ENCODE measurements at places on chromosomes 16 and 17.
A peak's percentile ranks its signal among the peaks of the same experiment; 100 is the strongest.

DNA sequence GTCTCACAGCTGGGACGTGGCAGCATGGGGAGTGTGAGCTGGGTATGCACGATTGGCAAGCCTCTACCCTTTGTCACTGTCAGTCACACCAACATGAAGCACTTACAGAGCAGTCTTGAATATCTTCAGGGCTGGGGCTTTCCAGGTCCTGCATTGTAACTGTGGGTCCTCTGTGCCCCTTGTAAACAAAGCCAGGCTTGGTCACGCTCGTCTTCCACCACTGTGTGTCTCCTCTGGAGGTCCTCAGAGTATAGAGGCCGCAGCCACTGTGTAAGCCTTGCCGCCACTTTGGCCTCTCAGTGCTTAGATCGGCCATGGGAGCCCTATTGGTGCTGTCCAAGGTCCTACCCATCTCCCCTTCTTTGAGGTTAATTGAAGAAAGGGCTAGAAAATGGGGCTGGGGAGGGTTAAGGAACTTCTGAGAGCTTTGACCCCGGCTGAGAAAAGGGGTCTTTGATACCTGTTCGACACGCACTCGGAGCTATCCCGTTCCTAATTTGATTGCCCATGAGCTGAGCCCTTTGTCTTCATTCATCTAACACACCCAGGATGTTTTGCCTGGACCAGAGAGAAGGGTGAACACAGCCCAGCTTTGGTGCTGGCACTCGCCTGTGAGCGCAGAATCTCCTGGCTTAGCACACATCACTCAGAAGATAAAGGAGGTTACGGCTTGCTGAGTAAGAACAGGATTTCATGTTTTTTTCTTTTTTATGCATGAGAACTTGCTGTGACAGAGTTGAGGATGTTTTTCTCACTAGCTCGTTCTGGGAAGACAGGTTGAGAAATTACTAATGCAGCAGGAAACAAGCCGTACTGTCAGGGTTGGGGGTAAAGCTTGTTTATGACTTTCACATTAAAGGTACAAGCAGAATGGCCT is 267.9 kb downstream of the CPPED1 start:
- no peak for DNase-seq

DNA sequence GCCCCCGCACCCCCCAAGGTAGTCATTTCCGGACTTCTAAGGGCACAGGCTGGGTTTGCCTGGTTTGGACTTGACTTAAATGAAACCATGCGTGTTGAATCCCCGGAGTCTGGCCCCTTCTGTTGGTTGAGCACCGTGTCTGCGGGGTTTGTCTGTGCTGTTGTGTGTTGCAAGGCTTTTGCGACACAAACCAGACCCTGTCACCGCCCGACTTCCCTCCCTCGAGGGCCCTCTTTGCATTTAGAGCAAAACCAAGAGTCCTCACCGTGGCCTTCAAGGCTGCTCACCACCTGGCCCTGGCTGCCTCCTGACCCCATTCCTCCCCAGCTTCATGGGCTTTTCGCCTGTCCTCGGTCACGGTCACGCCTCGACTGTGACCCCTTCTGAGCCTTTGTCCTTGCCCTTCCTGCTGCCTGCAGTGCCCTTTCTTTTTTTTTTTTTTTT is 7.4 kb downstream of the CRISPLD2 start:
- peak; percentile 85 for DNase-seq

GRCh38 chr17:75697651-75698291 is 23.5 kb upstream of the ITGB4 start:
- DNase-seq: no peak

DNA sequence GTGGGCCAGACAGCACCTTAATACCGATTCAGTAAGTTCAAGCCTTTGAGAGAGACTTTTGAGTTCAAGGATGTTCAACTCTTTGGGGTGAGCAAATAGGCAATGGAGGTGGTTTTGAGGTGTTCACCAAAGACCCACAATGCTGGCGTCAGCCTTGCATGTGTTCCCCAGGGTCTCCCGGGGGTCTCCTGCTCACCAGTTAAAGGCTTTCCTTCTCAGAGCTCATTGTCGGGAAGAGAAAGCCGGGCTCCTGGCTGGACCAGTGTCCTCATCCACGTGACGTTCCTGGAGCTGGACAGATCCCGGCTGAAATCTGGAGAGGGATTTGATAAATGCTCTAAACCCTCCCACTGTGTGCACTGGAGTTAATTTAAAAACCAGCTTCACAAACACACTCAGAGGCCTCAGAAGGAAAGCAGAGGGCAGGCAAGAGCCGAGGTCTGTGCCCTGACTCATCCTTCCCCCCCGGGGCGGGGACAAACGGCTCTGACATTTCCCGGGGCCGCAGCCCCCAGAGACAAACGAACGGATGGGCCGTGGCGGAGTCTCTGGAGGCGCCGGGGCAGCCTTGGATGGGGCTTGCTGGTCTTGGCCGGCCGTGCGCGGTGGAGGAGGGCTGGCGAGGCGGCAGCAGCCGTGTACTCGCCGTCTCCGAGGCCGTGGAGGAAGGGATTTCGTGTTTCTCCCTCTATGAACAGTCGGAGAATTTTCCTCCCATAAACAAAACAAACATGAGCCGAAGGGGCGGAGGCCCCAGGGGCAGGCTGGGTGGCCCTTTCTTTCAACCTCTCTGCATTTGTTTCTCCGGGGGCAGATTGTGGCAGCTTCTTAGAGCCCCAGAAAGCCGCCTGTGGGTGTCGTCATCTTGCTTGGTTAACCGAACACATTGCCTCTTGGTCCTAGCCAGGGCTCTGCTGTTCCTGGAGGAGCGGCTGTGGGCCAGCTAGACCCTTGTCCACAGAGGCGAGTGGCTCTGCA is 94.2 kb downstream of the NTN1 start:
- DNase-seq: peak; percentile 31

DNA sequence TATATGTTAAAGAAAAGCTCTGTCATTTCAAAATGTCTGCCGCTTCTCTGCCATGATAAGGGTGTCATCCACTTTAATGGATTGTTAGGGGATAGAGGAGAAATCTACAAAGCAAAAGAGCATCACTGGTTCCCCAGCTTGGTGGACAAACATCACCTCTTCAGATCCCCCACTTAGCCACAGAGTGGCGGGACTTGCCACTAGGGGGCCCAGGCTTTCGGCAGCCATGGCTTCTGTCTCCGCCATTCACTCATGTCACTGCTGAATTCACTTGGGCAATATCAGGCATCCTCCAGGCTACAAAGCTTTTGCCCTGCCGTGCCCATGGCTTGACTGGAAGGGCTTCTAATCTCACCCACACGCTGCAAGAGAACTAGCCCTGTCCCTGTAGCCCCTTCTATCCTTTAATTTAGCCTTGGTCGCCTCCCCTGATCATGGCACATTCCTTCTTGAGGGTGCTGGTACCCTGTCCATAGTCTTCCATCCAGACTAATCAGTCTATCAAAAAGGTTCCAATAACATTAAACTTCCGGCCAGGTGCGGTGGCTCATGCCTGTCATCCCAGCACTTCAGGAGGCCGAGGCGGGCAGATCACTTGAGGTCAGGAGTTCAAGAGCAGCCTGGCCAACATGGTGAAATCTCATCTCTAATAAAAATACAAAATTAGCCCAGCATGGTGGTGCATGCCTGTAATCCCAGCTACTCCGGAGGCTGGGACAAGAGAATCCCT is 34.7 kb downstream of the SBK1 start:
- peak; percentile 81 for DNase-seq

Data from SK-N-SH (cell line).